Left ventricle myocardium inferior (tissue), 1 donor: ENCODE measurements at places on chromosomes 7 and 10. TPM values are rescaled to one million over a fixed set of nuclear protein-coding genes. Genes with fewer than 3 reads are reported as not detected.

- no peak for DNase-seq
- H3K4me3 ChIP-seq = no peak overlapping the region
- no peaks in the 10 kb centered on the region for H3K36me3 ChIP-seq
- peaks cover 84% of the 10 kb centered on the region for H3K27me3 ChIP-seq
These were observed 222.9 kb downstream of the TCERG1L start for GRCh38 chr10:131088619-131089018.

DNA sequence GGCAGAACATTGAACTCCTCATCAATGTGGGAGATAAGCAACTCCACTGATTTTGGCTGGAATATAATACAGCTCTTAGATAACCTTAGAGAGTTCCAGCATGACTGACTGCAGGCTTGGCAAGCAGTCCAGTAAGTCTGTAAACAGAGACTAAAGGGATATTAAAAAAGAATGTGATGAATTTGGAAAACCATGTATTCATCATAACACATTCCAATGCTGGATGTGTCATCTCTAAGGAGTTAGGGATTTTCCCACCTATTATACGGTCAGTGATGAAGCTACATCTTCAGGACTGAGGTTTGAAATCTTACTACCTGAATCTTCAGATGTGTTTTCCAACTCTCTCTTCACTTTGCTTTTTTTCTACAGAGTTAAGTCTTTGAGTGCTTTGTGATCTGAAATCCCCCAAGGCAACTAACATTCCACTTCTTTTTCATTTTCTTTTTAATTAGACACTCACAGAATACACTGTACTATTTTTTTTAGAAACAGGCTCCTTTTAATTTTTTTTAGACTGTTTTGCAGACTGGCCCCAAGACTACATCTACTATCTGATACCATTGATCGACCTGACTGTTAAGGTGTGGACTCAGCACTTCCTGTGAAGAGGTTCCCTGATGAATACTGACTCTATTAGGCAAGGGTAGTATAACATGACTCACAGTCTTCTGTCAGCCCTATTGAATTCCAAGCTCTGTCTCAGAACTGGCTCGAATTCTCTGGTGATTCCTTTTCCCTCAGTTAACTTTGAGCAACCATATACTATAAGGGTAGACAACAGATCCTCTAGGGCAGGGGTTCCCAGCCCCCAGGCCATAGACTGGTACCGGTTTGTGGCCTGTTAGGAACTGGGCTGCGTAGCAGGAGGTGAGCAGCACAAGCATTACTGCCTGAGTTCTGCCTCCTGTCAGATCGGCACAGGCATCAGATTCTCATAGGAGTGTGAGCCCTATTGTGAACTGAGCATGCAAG, 678.2 kb downstream of the GRM8 start:
- no peaks in the 10 kb centered on the region for H3K4me1 ChIP-seq
- H3K4me3 ChIP-seq = no peak overlapping the region
- DNase-seq = no peak
- H3K27ac ChIP-seq = no peak overlapping the region
- no peaks in the 10 kb centered on the region for H3K27me3 ChIP-seq

Gene ADD3
- 113 TPM for total RNA-seq

DNA sequence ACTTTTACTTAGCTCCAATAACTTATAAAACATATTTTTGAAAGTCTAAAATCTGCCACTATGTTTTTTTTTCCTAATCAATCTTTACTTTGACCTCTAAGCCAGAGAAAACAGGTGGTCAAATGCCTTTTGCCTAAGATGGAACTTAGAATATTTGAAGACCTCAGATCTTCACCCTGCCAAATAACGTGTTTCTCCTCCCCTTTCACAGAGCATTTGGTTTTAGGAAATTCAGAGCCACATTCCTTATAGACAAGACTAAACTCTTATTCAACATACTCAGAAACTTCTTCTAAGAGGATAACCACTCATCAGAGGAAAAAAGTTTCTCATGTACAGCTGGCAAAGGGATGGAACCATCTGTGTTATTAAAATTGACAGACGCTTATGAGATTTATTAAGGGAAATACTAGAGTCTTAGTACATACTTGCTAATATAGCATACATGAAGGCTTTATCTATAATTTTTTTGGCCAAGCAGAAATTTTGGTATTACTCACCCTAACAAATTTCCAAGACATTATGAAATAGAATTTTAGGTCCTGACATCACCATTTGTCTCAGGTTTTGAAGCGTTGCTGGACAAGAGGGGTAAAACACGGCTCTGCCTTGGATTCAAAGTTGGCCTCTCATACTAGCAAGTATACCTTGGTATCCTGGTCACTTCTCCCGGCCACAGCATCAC, 2.6 kb upstream of the EGFR start:
- no peak for DNase-seq
- no peak overlapping the region for H3K27ac ChIP-seq

GRCh38 chr10:132916956-132917666, 25.3 kb downstream of the CFAP46 start:
- no peaks in the 10 kb centered on the region for H3K4me1 ChIP-seq
- peaks cover 54% of the 10 kb centered on the region for H3K27me3 ChIP-seq
- no peak overlapping the region for H3K4me3 ChIP-seq
- H3K27ac ChIP-seq = no peak overlapping the region

- no peak for DNase-seq
- no peaks in the 10 kb centered on the region for H3K27me3 ChIP-seq
- peaks cover 10% of the 10 kb centered on the region for H3K4me1 ChIP-seq
These were observed 637.6 kb upstream of the IGFBP3 start for GRCh38 chr7:46558482-46559193.

- DNase-seq = no peak
- H3K27ac ChIP-seq = no peak overlapping the region
- peaks cover 83% of the 10 kb centered on the region for H3K36me3 ChIP-seq
- no peaks in the 10 kb centered on the region for H3K27me3 ChIP-seq
- H3K4me1 ChIP-seq = peaks cover 18% of the 10 kb centered on the region
These were observed 20.2 kb upstream of the CYREN start for GRCh38 chr7:135190703-135191102.

Gene ZNF727
- 3.1 TPM for total RNA-seq

- H3K4me3 ChIP-seq = no peak overlapping the region
- H3K27me3 ChIP-seq = no peaks in the 10 kb centered on the region
- H3K4me1 ChIP-seq = no peaks in the 10 kb centered on the region
- DNase-seq = no peak
- no peak overlapping the region for H3K27ac ChIP-seq
- H3K36me3 ChIP-seq = no peaks in the 10 kb centered on the region
These were observed 400.9 kb downstream of the SUGCT start for GRCh38 chr7:40535678-40536077.

Gene LMTK2
- 26.9 TPM for total RNA-seq

DNA sequence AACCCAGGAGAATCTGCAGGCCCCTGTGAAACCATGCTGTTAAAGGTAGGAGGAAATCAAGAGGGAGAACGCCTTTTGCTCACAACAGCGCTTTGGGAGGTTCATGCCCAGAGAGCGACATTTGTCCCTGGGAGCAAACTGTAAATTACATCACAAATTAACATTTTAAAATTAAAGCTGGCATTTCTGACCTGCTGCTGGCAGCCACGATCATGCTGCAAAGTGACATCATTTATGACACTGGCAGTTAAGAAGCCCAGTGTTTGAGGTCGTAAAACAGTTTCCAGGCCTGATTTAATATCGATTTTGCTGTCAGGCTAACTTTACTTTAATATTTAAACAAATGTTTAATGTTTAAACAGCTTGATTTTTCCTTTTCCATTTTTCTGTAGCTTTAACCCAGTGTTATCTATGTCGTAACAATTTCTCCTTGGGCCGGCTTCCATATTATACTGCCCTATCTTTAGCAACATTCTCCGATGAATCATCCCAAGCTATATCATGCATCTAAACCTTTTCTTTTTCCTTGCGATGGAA, 86.5 kb upstream of the NPVF start:
- DNase-seq = no peak
- no peaks in the 10 kb centered on the region for H3K36me3 ChIP-seq
- no peak overlapping the region for H3K27ac ChIP-seq
- no peaks in the 10 kb centered on the region for H3K27me3 ChIP-seq

Gene TCF7L2
- total RNA-seq = 8.9 TPM

Gene HEPACAM2
- not detected for total RNA-seq
